ENCODE measurements at places on chromosomes 2 and 18. TPM values are rescaled to one million over a fixed set of nuclear protein-coding genes. Genes with fewer than 3 reads are reported as not detected.
A peak's percentile ranks its signal among the peaks of the same experiment; 100 is the strongest.

- no peak for DNase-seq
- no peak overlapping the region for H3K4me3 ChIP-seq
- no peak overlapping the region for H3K27ac ChIP-seq
- H3K4me1 ChIP-seq: peaks cover 5% of the 10 kb centered on the region
These were observed 11.2 kb upstream of the GALM start for GRCh38 chr2:38654528-38655381.

The LIMS4 gene
- polyA plus RNA-seq: 1.6 TPM

The C1QL2 gene
- polyA plus RNA-seq: not detected

DNA sequence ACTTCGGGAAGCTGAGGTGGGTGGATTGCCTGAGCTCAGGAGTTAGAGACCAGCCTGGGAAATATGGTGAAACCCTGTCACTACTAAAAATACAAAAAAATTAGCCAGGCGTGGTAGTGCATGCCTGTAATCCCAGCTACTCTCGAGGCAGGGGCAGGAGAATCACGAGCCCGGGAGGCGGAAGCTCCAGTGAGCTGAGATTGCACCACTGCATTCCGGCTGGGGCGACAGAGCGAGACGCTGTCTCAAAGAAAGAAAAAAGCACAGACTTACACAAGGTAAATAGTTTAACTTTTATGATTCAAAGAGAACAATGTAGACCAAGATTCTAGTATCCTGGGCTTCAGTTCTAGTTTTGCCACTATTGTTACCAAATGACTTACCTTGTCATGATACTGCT is 37.4 kb downstream of the NCKAP1 start:
- no peak for DNase-seq
- no peaks in the 10 kb centered on the region for H3K36me3 ChIP-seq
- no peak overlapping the region for H3K4me3 ChIP-seq
- peaks cover 33% of the 10 kb centered on the region for H3K27me3 ChIP-seq
- H3K27ac ChIP-seq: no peak overlapping the region

GRCh38 chr2:158546412-158547144 is 89.8 kb downstream of the PKP4 start:
- H3K4me1 ChIP-seq: peaks cover 7% of the 10 kb centered on the region
- no peaks in the 10 kb centered on the region for H3K27me3 ChIP-seq
- H3K4me3 ChIP-seq: no peak overlapping the region
- no peak overlapping the region for H3K27ac ChIP-seq

DNA sequence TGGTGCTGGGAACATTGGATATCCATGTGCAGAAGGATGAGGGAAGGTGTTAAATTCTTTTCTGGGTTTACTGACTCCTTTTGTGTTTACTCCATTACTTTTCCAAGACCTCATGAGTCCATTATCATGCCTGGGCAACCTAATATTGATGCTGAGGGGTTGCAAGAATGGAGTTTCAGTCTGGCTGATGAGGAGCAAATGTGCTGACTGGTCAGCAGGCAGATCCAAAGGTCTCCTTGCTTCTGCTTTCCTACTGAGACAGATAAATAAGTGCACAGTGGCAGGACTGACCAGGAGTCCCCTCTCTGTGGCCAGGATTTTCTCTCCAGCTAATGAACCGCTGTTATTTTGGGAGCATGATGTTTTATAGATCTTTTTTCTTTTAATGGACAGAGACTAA is 43.6 kb upstream of the WIPF1 start:
- no peaks in the 10 kb centered on the region for H3K36me3 ChIP-seq
- H3K4me3 ChIP-seq: no peak overlapping the region
- DNase-seq: no peak
- peaks cover 9% of the 10 kb centered on the region for H3K4me1 ChIP-seq

The REL gene
- 125 TPM for polyA plus RNA-seq

GRCh38 chr2:118842661-118843482 is 4.6 kb downstream of the EN1 start:
- no peak overlapping the region for H3K27ac ChIP-seq
- DNase-seq: no peak
- H3K27me3 ChIP-seq: peaks cover 84% of the 10 kb centered on the region
- H3K4me3 ChIP-seq: peak overlapping the region; percentile 81
- no peaks in the 10 kb centered on the region for H3K36me3 ChIP-seq
- peaks cover 31% of the 10 kb centered on the region for H3K4me1 ChIP-seq

The MC2R gene
- not detected for polyA plus RNA-seq

The UGT1A3 gene
- polyA plus RNA-seq: not detected

DNA sequence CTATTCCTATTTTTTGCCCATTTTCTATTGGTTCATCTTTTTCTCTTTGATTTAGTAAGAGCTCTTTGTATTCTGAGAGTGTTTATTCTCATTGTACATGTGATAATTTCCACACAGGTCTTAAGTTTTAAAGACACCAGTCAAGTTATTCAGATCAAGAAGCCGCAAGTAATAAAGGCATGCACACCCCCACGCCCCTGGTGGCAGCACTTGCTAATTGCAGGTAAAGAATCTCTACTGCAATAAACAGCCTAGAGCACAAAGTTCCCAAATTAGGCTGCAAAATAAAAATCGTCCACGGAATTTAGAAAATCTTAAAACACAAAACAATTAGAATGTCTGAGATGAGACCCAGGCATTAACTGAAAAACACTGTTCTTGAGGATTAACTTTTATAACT is 45.2 kb downstream of the ST3GAL5 start:
- no peak for DNase-seq
- H3K27me3 ChIP-seq: no peaks in the 10 kb centered on the region
- H3K4me1 ChIP-seq: peaks cover 4% of the 10 kb centered on the region

DNA sequence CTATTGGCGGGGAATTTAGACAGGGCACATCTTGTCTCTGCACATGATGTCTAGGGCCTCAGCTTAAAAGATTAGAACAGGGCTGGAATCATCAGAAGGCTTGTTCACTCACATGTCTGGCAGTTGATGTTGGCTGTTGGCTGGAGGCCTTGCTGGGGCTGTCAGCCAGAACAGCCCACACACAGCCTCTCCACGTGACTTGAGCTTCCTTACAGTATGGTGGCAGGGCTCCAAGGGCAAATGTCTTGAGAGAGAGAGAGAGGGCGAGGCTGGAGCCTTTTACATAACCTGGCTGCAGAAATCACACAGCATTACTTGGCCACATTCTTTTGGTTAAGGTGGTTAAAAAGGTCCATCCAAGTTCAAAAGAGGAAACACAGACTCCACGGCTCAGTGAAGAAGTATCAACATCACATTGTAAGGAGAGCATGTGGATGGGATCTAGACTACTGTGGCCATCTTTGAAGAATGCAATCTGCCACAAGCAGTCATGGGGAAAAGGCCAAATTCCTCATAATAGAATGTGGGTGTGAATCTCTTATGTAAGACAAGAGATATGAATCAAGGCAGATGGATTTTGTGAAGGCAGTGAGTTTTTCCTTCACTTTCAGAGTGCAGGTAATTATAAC is 30.4 kb downstream of the SRSF7 start:
- H3K4me3 ChIP-seq: peak overlapping the region; percentile 52
- no peak overlapping the region for H3K27ac ChIP-seq
- peaks cover 7% of the 10 kb centered on the region for H3K36me3 ChIP-seq

GRCh38 chr2:31240381-31241365 is 6.7 kb downstream of the EHD3 start:
- no peaks in the 10 kb centered on the region for H3K36me3 ChIP-seq
- peak overlapping the region; percentile 83 for H3K27ac ChIP-seq
- peak overlapping the region; percentile 55 for H3K4me3 ChIP-seq
- no peak for DNase-seq
- peaks cover 58% of the 10 kb centered on the region for H3K4me1 ChIP-seq
- H3K27me3 ChIP-seq: no peaks in the 10 kb centered on the region
